ENCODE measurements at places on chromosomes 2 and 18.

DNA sequence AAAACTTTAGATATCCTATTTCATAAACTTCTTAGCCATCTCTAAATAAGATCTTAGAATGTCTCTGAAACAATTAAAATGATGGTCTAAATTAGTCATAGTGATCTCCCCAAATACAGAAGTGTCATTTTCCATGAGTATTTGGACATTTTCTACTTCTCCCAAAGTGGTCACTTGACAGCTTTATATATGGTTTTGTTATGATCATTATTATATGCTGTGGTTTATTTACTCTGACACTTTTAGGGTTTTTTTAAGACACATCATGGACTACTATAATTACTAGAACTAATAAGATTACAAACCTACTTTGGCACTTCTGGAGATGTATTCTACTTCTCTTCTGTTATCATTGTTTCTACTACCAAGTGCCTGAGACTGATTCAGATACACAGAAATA, 47.1 kb downstream of the SLC25A12 start:
- no peak for DNase-seq

- DNase-seq: no peak
Observed at GRCh38 chr2:235659767-235660322, 166.0 kb downstream of the AGAP1 start.

GRCh38 chr2:230224458-230224857, 1.1 kb upstream of the SP140 start:
- no peak for DNase-seq

- no peak for DNase-seq
Observed at GRCh38 chr18:11902522-11903292, 5.4 kb downstream of the MPPE1 start.

DNA sequence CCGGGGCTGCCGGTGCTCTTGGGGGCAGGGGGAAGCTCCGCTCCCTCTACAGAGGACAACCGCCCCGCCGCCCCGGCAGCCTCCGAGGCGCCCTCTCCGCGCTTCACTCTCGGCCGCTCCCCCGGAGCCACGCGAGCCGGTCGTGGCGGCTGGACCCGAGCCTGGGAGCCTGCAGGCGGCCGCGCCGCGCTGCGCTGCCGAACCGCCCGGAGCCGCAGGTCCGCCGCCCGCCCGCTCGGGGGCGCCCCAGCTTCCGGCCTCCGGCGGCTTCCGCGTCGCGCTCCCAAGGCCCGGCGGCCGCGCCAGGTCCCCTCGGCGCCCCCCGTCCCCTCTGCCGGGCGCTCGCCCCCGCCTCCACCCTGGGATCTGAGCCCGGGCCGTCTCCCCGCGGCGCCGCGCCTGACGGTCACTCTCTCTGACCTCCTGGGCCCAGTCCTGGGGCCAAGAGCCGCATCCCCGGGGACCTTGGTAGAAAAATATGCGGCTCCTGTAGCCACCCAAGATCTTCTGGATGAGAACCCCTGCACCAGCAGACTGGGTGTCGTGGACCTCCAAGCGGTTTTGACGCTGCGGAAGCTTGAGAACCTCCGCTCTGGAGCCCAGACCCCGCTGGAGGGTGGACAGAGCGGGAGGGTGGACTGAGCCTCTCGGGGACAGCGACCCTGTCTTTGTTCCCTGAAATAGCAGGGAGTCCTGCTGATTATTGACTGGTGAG, 44.3 kb downstream of the SERTAD2 start:
- no peak for DNase-seq

GRCh38 chr2:164542581-164543021, 78.7 kb downstream of the GRB14 start:
- DNase-seq: peak; percentile 62

GRCh38 chr2:150136401-150136800, 351.1 kb downstream of the RND3 start:
- DNase-seq: no peak

Measured in retinal pigment epithelial cell (primary cell).